ENCODE measurements at places on chromosomes 12 and 14.

DNA sequence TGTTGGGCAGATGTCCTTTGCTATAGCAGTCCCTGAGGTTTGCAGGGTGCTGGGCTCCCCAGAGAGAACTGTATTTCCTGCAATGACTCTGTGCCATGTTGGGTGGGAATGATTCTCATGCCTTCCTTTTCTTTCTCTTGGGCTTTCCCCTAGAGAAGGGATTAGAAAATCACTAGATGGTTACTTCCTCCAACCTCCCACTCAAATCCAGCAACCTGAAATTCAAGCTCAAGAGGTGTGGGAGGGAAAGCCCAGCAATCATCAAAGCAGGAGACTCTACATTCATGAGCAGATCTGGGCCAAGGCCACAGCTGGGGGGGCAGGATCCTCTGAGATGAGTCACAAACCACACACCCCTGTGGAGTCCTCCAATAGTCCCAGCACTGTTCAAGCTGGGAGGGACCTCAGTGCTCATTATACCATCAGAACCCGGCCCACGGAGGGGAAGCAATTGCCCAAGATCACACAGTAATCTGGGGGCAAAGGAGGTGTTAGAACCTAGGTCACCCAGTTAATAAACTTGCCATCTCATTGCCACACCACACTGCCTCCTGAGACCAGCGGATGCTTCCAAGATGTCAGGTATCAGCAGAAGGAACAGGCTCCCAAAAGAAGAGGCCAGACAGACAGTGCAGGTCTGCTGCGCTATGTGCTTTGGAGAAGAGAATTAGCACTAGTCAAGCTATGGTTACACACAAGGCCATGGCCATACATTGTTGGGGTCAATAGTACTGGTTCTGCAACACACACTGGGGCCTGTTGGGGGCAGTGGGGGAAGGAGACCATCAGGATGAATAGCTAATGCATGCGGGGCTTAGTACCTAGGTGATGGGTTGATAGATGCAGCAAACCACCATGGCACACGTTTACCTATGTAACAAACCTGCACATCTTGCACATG is 65.7 kb downstream of the TTC9 start:
- no peak for DNase-seq

DNA sequence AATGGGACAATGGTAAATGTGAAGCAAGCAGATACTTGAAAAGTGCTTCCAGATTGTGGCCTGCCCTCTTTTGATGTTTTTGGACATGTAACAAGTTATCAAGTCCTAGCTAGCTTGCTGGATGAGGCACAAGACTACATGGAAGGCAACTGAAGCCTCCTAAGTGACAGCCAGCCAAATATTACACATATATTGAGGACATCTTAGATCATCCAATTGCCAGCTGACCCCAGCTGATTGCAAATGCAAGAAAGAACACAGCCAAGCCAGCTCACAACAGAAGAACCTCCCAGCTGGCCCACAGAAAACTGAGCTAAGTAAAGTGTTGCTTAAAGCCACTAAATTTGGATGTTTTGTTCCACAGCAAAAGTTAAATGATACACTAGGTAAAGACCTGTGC is 156.9 kb downstream of the SRGAP1 start:
- DNase-seq = no peak

GRCh38 chr12:119547001-119547400 is 46.6 kb upstream of the TMEM233 start:
- DNase-seq = no peak

DNA sequence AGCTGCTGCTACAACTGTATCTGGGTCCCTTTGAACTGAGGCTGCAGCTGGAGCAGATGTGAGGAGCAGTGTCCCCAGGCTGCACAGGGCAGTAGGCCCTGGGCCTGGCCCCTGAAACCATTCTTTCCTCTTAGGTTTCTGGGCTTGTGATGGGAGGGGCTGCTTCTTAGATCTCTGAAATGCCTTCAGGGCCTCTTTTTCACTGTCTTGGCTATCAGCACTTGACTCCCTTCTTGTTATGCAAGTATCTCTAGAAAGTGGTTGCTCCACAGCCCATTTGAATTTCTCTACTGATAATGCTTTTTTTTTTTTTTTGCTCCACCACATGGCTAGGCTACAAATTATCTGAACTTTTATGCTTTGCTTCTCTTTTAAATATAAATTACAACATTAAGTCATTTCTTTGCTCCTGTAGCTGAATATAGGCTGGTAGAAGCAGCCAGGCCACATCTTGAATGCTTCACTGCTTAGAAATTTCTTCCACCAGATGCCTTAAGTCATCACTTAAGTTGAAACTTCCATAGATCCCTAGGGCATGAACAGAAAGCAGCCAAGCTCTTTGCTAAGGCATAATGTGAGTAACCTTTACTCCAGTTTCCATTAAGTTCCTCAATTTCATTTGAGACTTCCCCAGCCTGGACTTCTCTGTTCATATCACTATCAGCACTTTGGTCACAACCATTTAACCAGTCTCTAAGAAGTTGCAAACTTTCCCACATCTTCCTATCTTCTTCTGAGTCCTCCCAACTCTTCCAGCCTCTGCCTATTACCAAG is 41.1 kb downstream of the ACSM4 start:
- DNase-seq = no peak

- no peak for DNase-seq
These were observed 6.4 kb upstream of the HOXC11 start for GRCh38 chr12:53966385-53967133.

DNA sequence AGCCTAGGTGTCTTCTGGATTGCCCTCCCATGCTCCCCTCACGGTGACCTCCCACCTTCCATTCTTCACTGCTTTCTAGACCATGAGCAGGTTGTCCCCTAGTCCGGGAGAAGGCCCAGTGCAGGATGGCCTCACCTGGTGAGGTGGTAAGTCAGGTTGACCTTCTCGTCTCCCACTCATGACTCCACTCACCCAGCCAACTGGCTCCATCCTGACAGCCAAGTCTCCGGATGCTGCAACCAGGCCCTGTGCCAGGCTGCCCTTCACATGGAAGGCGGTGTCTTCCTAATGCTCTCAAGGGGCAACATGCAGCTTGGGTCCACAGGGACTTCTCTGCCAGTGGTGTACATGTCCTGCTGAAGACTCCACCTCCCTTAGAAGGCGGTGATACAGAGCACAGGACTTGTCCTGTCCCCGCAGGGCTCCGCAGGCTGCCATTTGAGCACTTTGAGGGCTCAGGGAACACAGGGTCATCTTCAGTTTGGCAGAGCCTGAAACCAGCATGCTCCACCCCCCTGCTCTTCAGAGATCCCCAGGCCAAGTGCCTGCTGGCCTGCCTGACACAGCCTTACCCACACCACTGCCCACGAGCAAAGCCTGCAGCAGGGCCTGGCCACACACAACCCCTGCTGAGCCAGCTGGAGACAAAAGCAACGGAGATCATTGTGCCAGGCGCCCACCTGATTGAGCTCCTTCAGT is 25.4 kb downstream of the BATF start:
- DNase-seq = no peak

DNA sequence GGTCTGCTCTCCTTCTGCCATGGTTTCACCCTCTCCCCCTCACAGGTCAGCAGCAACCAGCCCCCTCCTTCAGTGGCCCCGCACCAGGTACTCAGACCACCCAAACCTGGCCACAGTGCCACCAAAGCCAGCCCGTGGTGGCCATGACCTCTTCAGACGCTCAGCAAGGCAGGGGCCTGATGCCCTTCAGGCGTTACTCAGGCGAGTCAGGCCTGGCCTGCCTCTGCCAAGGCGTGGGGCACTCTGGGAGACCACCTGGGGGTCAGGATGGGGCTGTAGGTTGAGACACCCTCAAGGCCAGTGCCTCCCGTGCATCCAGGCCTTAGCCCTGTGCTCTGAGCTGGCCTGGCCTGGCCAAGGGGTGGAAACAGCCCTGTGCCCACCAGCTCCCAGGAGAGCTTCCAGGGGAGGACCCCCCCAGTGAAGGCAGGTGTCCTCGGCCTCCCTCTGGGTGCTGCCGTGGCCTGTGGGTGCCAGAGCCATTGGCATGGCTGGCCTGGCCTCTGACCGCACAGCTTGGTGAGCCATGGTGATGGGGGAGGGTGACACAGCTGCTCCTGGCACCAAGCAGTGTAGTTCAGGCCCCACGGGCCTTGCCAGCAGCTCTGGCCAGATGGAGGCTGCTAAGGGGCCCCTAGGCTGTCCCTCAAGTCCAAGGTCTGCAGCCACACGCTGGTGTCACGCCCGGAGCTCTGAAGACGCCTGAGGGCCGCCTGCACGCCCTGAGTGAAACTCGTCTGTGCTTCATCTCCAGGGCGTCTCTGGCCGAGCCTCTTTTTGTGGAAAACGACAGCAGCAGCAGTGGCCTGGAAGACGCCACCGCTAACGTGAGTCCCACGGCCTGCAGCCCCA is 15.1 kb downstream of the XRCC3 start:
- DNase-seq = no peak

DNA sequence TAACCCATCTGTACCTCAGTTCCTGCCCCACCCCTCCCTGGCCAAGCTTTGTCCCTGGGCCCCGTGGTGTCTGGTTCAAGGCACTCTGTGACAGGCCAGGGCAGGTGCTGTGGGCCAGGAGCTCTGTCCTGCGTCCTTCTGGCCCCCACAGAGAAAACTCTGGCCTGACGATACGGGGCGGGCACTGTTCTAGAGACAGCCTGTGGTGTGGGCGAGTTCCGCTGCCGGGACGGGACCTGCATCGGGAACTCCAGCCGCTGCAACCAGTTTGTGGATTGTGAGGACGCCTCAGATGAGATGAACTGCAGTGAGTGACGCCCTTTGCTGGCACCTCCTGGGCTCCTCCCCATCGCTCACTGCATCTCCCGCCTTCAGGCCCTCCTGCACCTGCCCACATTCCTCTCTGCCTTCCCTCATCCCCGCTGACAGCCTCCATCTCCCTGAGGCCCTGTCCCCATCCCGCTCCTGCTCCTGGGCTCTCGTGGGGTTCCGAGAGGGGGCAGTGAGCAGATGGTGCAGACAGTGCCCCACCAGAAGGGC is 22.8 kb upstream of the NXPH4 start:
- no peak for DNase-seq

DNA sequence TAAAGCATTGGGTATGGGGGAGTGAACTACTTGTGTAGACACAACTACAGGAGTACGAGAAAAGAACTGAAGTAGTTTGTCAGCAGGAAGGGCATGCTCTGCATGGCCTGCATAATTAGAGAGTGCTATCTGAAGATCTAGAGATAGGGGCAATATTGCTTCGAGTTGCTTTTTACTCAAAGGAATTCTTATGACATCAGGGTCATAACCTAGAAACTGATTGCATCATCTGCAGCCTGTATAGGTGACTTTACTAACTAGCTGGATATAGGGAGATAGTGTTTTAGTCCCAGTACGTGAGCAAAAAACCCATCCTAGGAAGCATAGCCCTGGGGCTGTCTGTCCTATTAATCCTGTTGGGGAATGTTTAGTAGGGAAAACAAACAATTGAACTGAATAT is 39.8 kb downstream of the TMTC3 start:
- no peak for DNase-seq

DNA sequence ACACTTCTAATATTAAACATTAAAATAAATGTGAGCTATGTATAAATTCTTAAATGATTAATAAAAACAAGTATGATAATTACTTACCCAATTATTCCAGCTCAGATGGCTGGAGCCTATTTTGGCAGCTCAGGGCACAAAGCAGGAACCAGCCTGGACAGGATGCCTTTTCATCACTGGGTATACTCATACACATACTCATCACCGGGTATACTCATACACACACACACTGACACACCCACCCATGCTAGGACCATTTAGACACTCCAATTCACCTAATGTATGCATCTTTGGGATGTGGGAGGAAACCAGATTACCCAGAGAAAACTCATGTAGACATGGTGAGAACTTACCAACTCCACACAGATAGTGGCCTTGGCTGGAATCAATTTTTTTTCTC is 57.9 kb upstream of the CNOT2 start:
- no peak for DNase-seq

GRCh38 chr14:103886304-103887169 is 39.2 kb upstream of the PPP1R13B start:
- DNase-seq = peak; percentile 27

GRCh38 chr14:31194095-31194494 is 13.5 kb downstream of the HECTD1 start:
- no peak for DNase-seq

GRCh38 chr12:132083614-132083940 is 60.5 kb downstream of the DDX51 start:
- DNase-seq = no peak

- no peak for DNase-seq
These were observed 4.0 kb upstream of the CPNE6 start for GRCh38 chr14:24067133-24068082.

GRCh38 chr14:36130186-36130585 is 46.3 kb downstream of the PTCSC3 start:
- no peak for DNase-seq

GRCh38 chr12:53076461-53076860 is 2.7 kb downstream of the SPRYD3 start:
- DNase-seq = no peak

- no peak for DNase-seq
These were observed 181.7 kb downstream of the PLCZ1 start for GRCh38 chr12:18556161-18556560.

GRCh38 chr12:114444422-114445279 is 38.7 kb upstream of the TBX5 start:
- DNase-seq = no peak

- DNase-seq = no peak
These were observed 1.8 kb downstream of the ARID2 start for GRCh38 chr12:45731190-45731775.

GRCh38 chr12:32693036-32693435 is 13.9 kb downstream of the DNM1L start:
- DNase-seq = no peak

- DNase-seq = no peak
These were observed 16.8 kb downstream of the SCAF11 start for GRCh38 chr12:45973526-45973925.

GRCh38 chr12:14665354-14666348 is 30.7 kb downstream of the GUCY2C start:
- DNase-seq = peak; percentile 15

- no peak for DNase-seq
These were observed 1.4 kb upstream of the SAV1 start for GRCh38 chr14:50669441-50669986.

GRCh38 chr14:28751467-28752058 is 15.0 kb upstream of the FOXG1 start:
- no peak for DNase-seq

DNA sequence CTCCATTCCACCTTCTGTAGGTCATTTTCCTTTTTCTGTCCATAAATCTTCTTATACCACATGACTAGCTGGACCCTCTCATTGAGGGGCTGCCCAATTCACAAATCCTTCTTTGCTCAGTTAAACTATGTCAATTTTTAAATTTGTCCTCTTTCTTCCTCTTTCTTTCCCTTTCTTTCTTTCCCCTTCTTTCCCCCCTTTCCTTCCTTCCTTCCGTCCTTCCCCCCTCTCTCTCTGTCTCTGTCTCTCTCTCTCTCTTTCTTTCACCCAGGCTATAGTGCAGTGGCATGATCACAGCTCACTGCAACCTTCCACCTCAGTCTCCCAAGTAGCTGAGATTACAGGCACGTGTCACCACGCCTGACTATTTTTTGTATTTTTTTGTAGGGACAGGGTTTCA is 47.1 kb upstream of the TMEM263 start:
- no peak for DNase-seq

GRCh38 chr14:68417009-68417650 is 375.7 kb downstream of the ZFP36L1 start:
- no peak for DNase-seq

Measured in K562 (cell line).